ENCODE measurements at places on chromosomes 2 and 18.
A peak's percentile ranks its signal among the peaks of the same experiment; 100 is the strongest.

DNA sequence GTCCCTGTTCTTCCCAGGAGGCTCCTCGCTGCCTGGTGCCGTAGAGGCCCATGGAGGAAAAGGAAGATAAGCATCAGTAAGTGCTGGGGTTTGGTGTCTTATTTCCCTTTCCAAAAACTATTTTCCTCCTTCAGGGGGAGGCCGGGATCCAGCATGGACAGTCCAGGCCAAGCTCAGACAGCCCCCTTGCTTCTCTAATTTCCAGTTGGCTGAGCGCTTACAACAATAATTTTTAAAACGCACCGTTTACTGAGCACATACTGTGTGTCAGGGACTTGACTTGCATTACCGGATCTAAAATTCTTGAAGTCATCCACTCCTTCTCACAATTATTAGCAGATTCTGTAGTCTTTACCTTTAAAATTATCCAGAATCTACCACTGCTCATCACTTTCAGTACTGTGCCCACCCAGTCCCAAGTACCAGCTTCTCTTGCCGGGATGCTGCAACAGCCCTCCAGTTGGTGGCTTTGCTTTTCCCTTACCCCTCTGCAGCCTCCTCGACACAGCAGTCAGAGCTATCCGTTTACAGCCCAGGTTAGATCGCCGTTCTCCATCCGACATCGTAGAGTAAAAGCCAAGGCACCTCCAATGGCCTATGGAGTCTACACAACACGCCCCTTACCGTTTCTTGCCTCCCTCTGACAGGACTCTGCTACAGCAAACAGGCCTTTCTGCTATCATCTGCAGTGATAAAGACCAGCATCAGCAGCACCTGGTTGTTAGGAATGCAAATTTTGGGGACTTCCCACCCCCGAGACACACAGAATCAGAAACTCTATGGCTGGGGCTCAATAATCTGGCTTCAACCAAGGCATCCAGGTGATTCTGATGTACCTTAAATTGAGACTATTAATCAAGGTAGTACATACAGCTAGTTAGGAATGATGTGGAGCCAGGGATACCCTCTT, 75.2 kb upstream of the TSPYL6 start:
- H3K27me3 ChIP-seq = peaks cover 6% of the 10 kb centered on the region
- H3K4me1 ChIP-seq = peaks cover 17% of the 10 kb centered on the region
- H3K27ac ChIP-seq = no peak overlapping the region
- peak; percentile 8 for DNase-seq
- H3K4me3 ChIP-seq = peak overlapping the region; percentile 83

DNA sequence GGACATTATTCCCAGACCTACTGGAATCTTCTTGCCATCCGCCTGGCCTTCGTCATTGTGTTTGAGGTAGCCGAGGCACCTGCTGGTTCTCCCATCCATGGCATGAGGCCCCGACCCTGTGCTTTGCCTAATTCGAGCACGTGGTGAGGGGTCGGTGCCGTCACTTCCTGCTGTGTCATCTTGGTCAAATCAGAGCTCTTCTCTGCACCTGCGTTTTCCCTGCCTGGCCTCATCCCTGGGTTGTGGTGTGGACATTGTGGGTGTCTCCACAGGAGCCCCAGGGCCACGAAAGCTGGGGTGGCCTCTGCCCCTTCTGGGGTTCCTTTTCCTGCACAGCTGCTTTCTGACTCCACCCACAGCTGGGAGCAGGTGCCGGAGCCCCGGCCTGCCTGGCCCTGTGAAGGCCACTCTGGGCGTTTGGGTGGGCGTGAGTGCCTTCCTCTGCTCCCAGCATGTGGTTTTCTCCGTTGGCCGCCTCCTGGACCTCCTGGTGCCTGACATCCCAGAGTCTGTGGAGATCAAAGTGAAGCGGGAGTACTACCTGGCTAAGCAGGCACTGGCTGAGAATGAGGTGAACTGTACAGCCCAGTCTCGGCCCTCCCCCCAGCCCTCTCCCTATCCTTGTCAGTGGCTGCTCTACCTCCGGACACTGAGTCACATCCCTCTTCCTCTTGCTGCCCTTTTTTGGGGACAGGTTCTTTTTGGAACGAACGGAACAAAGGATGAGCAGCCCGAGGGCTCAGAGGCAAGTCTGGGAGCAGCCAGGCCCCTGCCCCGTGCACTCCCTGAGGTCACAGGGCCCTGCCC, 34.9 kb downstream of the ANO7 start:
- no peak overlapping the region for H3K4me3 ChIP-seq
- H3K27ac ChIP-seq = no peak overlapping the region
- peaks cover 9% of the 10 kb centered on the region for H3K27me3 ChIP-seq
- no peak for DNase-seq
- peaks cover 14% of the 10 kb centered on the region for H3K4me1 ChIP-seq

DNA sequence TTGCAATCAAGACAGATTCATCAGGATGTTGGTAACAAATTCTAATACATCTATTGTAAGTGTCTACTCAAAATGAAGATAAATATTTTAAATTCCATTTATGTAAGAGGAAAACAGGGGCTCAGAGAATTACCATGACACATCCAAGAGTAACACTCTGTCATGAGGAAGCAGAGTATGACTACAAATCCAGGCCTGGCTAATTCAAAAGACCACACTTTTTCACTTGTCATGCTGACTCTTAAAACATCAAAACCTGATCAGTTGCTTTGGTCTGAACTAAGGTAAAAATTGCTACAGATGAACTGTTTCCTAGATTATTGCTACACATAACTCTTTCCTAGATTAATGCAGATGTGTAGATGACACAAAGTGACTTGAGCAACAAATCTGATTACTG, 880.6 kb downstream of the TSN start:
- H3K27ac ChIP-seq = no peak overlapping the region
- no peak overlapping the region for H3K4me3 ChIP-seq
- DNase-seq = no peak
- no peaks in the 10 kb centered on the region for H3K36me3 ChIP-seq
- no peaks in the 10 kb centered on the region for H3K4me1 ChIP-seq
- no peaks in the 10 kb centered on the region for H3K27me3 ChIP-seq

DNA sequence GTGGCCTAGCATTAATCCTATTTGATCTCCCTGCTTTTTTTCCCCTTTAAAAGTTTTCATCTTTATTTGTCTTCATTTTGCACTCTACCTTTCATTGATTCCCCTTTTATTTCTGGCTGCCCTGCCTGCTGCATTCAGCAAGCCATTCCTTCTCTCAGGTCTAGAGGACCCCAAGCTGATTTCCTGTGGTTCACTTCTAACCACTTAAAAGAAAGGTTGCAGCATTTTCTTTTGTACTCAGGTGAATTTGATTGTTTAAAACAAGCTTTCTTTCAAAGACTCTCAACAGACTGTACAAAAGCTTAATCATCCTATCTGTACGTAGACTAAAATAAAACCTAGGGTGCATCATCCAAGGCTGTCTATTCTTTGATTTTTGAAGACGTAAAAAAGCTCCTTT, 160.3 kb downstream of the CSRNP3 start:
- no peak for DNase-seq
- H3K27ac ChIP-seq = no peak overlapping the region
- no peak overlapping the region for H3K4me3 ChIP-seq
- H3K36me3 ChIP-seq = no peaks in the 10 kb centered on the region

- no peak for DNase-seq
- H3K36me3 ChIP-seq = no peaks in the 10 kb centered on the region
- H3K27me3 ChIP-seq = peaks cover 2% of the 10 kb centered on the region
- no peaks in the 10 kb centered on the region for H3K4me1 ChIP-seq
- H3K4me3 ChIP-seq = no peak overlapping the region
Observed at GRCh38 chr18:54616220-54616848, 25.3 kb downstream of the DYNAP start.

DNA sequence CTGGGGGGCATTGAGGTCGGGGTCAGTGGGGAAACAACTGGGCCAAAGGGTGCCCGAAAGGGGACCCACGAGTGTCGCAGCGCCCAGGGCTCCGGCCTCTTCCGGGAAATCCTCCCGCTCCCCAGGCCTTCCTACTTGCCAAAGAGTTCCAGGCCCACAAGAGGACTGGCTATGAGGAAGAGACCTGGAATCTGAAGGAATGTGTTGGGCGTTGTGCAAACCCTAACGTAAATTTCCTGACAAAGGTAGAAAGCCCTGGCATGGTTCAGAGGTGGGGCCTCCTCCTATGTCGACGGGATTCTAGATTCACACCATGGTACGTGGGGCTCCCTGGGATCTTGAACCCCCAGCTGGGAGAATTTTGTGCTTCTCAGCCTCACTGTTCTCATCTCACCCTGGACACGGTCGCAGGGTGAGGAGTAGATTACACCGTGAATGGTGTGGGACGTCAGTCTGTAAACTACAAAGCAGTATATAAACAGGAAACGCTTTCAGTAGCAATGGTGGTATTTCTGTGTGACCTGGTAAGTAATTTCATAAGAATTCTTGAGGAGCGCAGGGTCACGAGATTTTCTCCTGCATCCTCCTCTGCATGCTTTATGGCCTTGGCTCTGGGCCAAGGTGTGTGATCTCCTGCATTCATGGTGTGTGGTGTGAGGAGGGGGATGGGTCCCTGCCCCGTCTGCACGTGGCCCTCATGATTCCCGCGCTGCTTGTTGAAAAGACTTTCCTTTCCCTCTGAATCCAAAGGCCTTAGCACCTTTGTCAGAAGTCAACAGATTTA, 868 bp downstream of the HSBP1L1 start:
- H3K4me3 ChIP-seq = peak overlapping the region; percentile 71
- H3K27ac ChIP-seq = peak overlapping the region; percentile 80
- peaks cover 21% of the 10 kb centered on the region for H3K4me1 ChIP-seq

GRCh38 chr2:137837830-137838229, 126.4 kb upstream of the HNMT start:
- no peaks in the 10 kb centered on the region for H3K36me3 ChIP-seq
- no peak overlapping the region for H3K4me3 ChIP-seq
- H3K27ac ChIP-seq = no peak overlapping the region
- no peak for DNase-seq
- H3K27me3 ChIP-seq = peaks cover 13% of the 10 kb centered on the region

- H3K27ac ChIP-seq = no peak overlapping the region
- peaks cover 7% of the 10 kb centered on the region for H3K27me3 ChIP-seq
- peak; percentile 39 for DNase-seq
- H3K4me1 ChIP-seq = peaks cover 4% of the 10 kb centered on the region
Observed at GRCh38 chr2:112712903-112713584, 7.8 kb upstream of the NT5DC4 start.

GRCh38 chr2:162106146-162106551, 32.1 kb upstream of the DPP4 start:
- no peak overlapping the region for H3K27ac ChIP-seq
- no peak overlapping the region for H3K4me3 ChIP-seq
- no peaks in the 10 kb centered on the region for H3K27me3 ChIP-seq
- H3K36me3 ChIP-seq = no peaks in the 10 kb centered on the region
- no peaks in the 10 kb centered on the region for H3K4me1 ChIP-seq
- no peak for DNase-seq

- no peak for DNase-seq
- no peak overlapping the region for H3K4me3 ChIP-seq
- no peaks in the 10 kb centered on the region for H3K4me1 ChIP-seq
- peaks cover 9% of the 10 kb centered on the region for H3K27me3 ChIP-seq
Observed at GRCh38 chr2:20147351-20147750, 77.6 kb downstream of the SDC1 start.

- H3K27ac ChIP-seq = no peak overlapping the region
- H3K4me3 ChIP-seq = no peak overlapping the region
Observed at GRCh38 chr2:164714471-164714870, 93.2 kb upstream of the GRB14 start.

GRCh38 chr2:17879913-17880274, 1.4 kb downstream of the KCNS3 start:
- peaks cover 4% of the 10 kb centered on the region for H3K4me1 ChIP-seq
- H3K27me3 ChIP-seq = peaks cover 60% of the 10 kb centered on the region
- no peak overlapping the region for H3K4me3 ChIP-seq
- no peak for DNase-seq
- H3K27ac ChIP-seq = no peak overlapping the region
- H3K36me3 ChIP-seq = no peaks in the 10 kb centered on the region

DNA sequence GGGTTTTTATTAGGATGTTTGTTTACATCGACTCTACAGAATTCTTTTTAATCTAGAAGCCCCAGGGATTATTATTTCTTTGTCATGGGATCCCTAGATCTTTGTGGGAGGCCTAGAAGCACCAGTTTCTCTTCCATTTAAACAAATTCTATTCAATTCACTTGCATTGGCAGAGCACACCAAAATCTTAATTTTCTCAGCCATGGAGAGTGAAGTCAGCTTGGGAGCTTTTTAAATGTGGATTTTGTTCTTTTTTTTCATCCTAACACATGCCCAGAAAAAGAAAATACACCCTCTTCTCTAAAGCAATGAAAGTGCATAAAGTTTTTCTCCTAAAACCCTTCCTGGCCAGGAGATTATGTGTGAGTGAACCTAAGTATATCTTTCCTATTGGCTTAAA, 38.5 kb downstream of the CDCA7 start:
- H3K27me3 ChIP-seq = peaks cover 23% of the 10 kb centered on the region
- H3K4me3 ChIP-seq = no peak overlapping the region
- no peak for DNase-seq
- H3K27ac ChIP-seq = no peak overlapping the region
- H3K4me1 ChIP-seq = no peaks in the 10 kb centered on the region

GRCh38 chr2:5020116-5020875, 671.9 kb upstream of the SOX11 start:
- no peak for DNase-seq
- H3K27ac ChIP-seq = no peak overlapping the region

- no peaks in the 10 kb centered on the region for H3K27me3 ChIP-seq
- DNase-seq = peak; percentile 80
- H3K27ac ChIP-seq = peak overlapping the region; percentile 95
- H3K36me3 ChIP-seq = peaks cover 16% of the 10 kb centered on the region
Observed at GRCh38 chr2:38709567-38710194, 41.5 kb downstream of the SRSF7 start.

DNA sequence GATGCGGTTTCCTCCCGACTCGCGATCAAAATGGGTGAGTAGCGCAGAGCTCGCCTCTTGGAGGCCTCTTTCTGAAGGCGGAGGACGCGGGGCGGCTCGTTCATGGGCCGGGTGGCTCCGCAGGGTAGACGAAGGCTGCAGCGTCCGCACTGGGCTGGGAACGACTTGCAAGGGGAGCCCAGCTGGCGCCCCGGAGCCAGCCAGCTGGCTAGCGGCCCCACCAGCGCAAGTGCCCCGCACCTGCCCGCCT, 328 bp upstream of the PASK start:
- H3K4me1 ChIP-seq = peaks cover 39% of the 10 kb centered on the region
- H3K4me3 ChIP-seq = peak overlapping the region; percentile 96
- peaks cover 9% of the 10 kb centered on the region for H3K36me3 ChIP-seq
- peak overlapping the region; percentile 63 for H3K27ac ChIP-seq
- H3K27me3 ChIP-seq = no peaks in the 10 kb centered on the region

- no peak for DNase-seq
- H3K27me3 ChIP-seq = no peaks in the 10 kb centered on the region
- H3K4me1 ChIP-seq = peaks cover 54% of the 10 kb centered on the region
- no peak overlapping the region for H3K4me3 ChIP-seq
- H3K27ac ChIP-seq = no peak overlapping the region
Observed at GRCh38 chr2:10359246-10359645, 56.5 kb downstream of the HPCAL1 start.

All from activated naive CD4-positive, alpha-beta T cell treated with anti-CD3 and anti-CD28 coated beads for 36 hours (primary cell).